ENCODE measurements at places on chromosomes 12 and 14. TPM values are rescaled to one million over a fixed set of nuclear protein-coding genes. Genes with fewer than 3 reads are reported as not detected.

- peak; percentile 81 for DNase-seq
- H3K4me3 ChIP-seq, result peak overlapping the region; percentile 77
- H3K4me1 ChIP-seq, result peaks cover 96% of the 10 kb centered on the region
- peak overlapping the region; percentile 98 for H3K27ac ChIP-seq
- no peaks in the 10 kb centered on the region for H3K36me3 ChIP-seq
- no peaks in the 10 kb centered on the region for H3K27me3 ChIP-seq
Measured at GRCh38 chr12:49671031-49671765, 36.0 kb downstream of the FMNL3 start.

GRCh38 chr12:97308576-97309198 is 153.9 kb upstream of the RMST start:
- no peaks in the 10 kb centered on the region for H3K4me1 ChIP-seq
- H3K4me3 ChIP-seq, result no peak overlapping the region

GRCh38 chr14:48247977-48248376 is 572.6 kb upstream of the MDGA2 start:
- no peak overlapping the region for H3K4me3 ChIP-seq
- H3K4me1 ChIP-seq, result no peaks in the 10 kb centered on the region
- no peaks in the 10 kb centered on the region for H3K36me3 ChIP-seq
- H3K27me3 ChIP-seq, result no peaks in the 10 kb centered on the region
- no peak overlapping the region for H3K27ac ChIP-seq
- no peak for DNase-seq

The CNTN1 gene
- not detected for total RNA-seq

The AHNAK2 gene
- 0.10 TPM for total RNA-seq

GRCh38 chr12:72511906-72512305 is 239.7 kb downstream of the TRHDE start:
- no peaks in the 10 kb centered on the region for H3K36me3 ChIP-seq
- H3K4me1 ChIP-seq, result no peaks in the 10 kb centered on the region
- H3K27ac ChIP-seq, result no peak overlapping the region
- no peaks in the 10 kb centered on the region for H3K27me3 ChIP-seq
- no peak overlapping the region for H3K4me3 ChIP-seq

All from activated naive CD4-positive, alpha-beta T cell treated with anti-CD3 and anti-CD28 coated beads for 36 hours (primary cell).